RWPE2 (cell line): ENCODE measurements at places on chromosomes 2 and 18.

DNA sequence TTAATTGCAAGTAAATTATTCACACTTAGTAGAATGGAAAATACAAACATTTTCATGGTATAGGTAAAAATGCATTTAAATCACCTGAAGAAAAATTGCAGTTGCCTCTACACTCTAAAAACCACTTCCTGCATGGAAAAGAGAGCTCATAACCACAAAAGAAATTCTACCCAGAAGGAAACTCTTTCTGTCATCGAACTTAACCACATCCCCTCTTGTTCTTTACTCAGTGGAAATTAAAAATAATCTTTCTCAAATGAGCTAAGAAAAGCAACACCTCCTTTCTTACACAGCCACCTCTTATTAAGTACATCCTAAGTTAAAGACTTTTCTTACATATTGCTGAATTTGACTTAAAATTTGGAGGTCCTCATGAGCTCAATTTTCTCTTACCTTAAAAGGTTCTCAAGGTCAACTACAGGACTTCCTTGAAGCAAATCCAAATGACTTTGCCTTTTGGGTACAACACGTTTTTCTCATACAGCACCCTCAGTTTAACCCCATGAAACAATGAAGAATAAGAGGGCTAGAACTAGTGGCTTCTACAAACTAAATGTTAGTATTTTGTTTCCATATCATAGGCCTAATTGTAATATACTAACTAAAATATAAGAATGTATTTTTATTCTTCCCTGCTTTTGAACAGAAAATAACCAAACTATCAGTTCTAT is 109.1 kb upstream of the CRIM1 start:
- no peak for DNase-seq

DNA sequence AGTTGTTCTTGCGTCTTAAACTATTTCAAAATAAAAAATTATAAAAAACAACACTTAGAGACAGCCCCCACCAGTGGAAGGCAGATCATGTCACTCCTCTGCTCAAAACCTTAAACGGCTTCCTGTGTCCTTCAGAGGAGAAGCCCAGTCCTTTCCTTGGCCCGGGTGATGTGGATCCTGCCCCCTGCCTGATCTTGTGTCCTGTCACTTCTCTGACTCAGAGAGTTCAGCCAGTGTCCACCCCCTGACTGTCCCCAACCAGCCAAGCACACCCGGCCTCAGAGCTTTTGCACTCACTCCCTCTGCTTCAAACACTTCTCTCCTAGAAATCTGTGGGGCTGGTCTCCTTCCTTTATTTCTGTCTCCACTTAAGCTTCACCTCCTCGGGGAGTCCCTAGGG is 35.4 kb downstream of the TOGARAM2 start:
- no peak for DNase-seq

- no peak for DNase-seq
Observed at GRCh38 chr2:74628538-74629105, 19.5 kb downstream of the M1AP start.

- DNase-seq = no peak
Observed at GRCh38 chr2:223090039-223090438, 38.0 kb downstream of the KCNE4 start.

DNA sequence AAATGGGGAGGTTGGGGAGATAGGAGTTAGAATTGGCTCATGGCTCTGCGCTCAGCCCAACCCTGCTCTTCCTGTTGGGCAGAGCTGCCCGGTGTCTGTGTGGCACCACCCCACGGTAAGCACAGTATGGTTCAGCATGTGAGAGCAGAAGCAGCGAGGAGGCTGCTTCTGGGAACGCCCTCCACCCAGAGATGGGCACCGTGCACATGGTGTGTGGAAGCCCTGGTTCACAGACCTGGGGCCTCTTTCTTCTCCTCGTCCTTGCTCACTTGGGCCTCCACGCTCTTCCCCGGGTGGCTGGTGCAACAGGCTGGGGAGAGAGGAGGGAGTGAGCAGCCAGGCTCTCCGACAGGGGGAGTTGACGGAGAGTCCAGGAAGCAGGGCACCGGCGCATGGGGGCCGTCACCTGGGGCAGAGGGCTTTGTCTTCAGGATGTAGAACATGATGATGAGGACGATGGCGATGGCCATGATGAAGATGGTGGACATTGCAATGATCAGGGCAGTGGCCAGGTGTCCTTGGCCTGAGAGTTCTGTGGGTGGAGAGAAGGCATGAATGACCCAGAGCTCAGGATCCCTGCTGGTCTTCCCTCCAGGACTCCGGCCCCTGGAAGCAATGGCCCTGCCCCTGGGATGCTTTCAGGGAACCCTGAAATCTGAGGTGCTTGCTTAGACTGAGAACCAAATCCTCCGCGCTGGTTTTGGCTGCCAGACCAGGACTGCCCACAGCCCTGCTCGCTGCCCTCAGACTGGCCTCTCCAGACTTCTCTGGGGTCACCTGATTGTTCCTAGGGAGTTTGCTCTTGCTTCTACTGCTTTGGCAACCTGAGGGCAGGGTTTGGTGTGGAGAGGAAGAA is 78.3 kb downstream of the EDAR start:
- no peak for DNase-seq
